Breast epithelium (tissue), 4 donors: ENCODE measurements at places on chromosomes 2 and 18.

GRCh38 chr2:222792001-222792611, 68.7 kb upstream of the ACSL3 start:
- H3K4me1 ChIP-seq: no peaks in the 10 kb centered on the region
- peak overlapping the region; percentile 31 for H3K4me3 ChIP-seq
- H3K27me3 ChIP-seq: no peaks in the 10 kb centered on the region
- no peaks in the 10 kb centered on the region for H3K36me3 ChIP-seq
- peak overlapping the region; percentile 85 for H3K27ac ChIP-seq
- peak; percentile 26 for DNase-seq

DNA sequence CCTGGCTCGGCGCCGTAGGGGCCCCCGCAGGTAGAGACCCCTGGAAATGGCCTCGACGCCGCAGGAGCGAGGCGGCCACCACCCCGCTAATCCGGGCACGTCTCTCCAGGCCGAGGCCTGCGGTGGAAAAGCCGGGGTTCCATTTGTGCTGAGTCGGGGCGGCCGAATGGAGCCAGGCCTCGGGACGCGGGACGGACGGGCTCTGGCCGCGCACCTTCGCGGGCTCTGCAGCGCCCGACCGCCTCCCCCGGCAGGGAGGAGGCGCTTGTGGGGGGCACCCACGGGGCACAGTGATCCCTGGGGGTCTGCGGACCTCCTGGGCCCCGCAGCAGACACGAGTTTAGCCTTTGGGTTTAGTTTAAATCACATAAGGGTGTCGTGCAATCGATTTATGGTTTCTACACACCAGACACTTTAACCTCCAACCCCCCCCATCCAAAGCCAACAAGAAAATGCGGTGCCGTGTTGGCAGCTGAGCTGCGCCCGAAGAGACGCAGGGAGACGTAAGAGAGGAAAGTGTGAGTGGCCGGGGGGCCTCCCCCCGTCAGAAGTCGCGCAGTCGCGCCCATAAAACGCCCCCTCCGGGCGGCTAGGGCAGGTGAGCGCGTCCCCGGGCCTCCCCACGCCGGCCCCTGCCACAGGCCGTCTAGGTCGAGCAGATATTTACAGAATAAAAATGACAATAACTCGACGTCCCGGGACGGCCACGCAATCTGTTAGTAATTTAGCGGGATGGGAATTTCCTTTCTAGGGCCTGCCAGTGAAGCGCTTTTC, 1.0 kb upstream of the NFATC1 start:
- H3K4me1 ChIP-seq: no peaks in the 10 kb centered on the region
- no peak for DNase-seq
- no peaks in the 10 kb centered on the region for H3K27me3 ChIP-seq
- H3K4me3 ChIP-seq: peak overlapping the region; percentile 67
- H3K36me3 ChIP-seq: no peaks in the 10 kb centered on the region
- H3K27ac ChIP-seq: peak overlapping the region; percentile 96

DNA sequence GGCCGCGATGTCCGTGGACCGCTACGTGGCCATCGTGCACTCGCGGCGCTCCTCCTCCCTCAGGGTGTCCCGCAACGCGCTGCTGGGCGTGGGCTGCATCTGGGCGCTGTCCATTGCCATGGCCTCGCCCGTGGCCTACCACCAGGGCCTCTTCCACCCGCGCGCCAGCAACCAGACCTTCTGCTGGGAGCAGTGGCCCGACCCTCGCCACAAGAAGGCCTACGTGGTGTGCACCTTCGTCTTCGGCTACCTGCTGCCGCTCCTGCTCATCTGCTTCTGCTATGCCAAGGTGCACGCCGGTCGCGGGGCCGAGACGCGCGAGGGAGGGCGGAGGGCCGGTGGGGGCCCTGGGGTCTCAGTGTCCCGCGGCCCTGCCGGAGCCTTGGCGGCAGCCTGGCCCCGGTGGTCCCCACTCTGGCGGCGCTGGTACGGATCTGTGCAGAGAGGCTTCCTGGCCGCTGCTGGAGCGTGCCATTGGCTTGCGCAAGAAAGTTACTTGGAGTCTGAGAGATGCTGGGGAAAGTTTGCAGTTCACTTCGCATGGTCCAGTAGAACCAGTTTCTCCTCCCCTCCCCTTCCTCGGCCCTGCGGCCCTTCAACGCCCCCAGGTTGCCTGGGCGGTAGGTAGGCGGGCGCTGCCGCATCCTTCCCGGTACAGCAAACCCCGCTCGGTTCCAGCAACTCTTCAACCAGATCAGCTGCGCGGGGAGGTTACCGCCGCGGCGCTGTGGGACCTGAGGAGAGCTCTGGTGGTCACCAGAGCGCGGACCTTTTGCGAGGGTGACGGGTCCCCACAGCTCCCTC, 1.5 kb downstream of the GALR1 start:
- H3K27me3 ChIP-seq: peaks cover 60% of the 10 kb centered on the region
- peaks cover 10% of the 10 kb centered on the region for H3K4me1 ChIP-seq
- no peak overlapping the region for H3K27ac ChIP-seq
- DNase-seq: no peak
- peak overlapping the region; percentile 31 for H3K4me3 ChIP-seq
- no peaks in the 10 kb centered on the region for H3K36me3 ChIP-seq

DNA sequence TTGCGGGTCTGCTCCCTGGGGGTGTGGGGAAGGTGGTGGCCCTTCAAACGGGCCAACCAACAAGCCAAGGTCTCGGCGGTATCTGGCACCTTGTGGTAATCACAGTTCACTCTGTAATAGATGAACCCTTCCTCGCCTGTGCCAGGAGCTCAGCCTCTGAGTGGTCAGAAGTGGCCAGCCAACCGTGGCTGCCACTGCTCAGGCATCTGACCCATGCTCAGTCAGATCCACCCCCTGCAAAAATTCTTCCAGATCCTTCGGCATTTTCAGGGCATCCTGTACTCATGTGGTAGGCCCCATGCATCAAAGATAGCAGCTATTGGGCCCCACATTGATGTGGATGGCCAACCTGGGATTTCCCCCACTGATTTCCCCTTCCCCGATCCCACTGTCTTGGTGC, 39.6 kb upstream of the SERPINE2 start:
- no peak overlapping the region for H3K27ac ChIP-seq
- no peak overlapping the region for H3K4me3 ChIP-seq
- H3K4me1 ChIP-seq: no peaks in the 10 kb centered on the region
- no peaks in the 10 kb centered on the region for H3K36me3 ChIP-seq
- DNase-seq: no peak

- H3K36me3 ChIP-seq: no peaks in the 10 kb centered on the region
- DNase-seq: no peak
- H3K4me1 ChIP-seq: no peaks in the 10 kb centered on the region
- H3K27me3 ChIP-seq: no peaks in the 10 kb centered on the region
- H3K4me3 ChIP-seq: no peak overlapping the region
These were observed 6.7 kb downstream of the SCYGR3 start for GRCh38 chr2:227607941-227608340.

DNA sequence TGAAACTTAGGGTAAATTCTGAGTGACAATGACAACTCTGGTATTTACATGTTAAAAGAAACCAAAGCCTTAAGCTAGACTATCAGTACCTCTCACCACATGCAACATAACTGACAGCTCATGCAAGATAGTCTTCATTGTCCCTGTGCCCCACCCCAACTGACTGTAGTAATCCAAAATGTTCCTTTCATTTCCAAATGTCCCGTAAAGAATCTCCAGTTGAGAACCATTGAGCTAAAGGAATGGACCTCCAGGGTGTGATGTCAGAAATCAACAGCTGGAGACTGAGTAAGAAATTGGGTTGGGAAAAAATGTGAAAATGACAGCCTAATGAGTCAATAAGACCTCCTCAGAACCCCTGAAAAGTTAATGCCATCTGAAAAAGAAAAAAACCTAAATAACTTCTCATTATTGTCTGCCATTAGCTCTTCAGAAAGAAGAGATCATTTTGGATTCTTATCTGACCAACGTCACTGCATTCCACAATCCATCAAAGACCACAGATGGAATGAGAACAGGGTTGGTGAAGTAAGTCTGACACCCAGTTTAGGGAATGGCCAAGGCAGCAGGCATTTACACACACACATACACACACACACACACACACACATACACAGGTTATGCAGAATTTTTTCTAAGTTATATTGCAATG, 51.7 kb upstream of the ACVR2A start:
- H3K27me3 ChIP-seq: no peaks in the 10 kb centered on the region
- no peak overlapping the region for H3K4me3 ChIP-seq
- H3K4me1 ChIP-seq: no peaks in the 10 kb centered on the region
- H3K36me3 ChIP-seq: no peaks in the 10 kb centered on the region
- H3K27ac ChIP-seq: no peak overlapping the region

DNA sequence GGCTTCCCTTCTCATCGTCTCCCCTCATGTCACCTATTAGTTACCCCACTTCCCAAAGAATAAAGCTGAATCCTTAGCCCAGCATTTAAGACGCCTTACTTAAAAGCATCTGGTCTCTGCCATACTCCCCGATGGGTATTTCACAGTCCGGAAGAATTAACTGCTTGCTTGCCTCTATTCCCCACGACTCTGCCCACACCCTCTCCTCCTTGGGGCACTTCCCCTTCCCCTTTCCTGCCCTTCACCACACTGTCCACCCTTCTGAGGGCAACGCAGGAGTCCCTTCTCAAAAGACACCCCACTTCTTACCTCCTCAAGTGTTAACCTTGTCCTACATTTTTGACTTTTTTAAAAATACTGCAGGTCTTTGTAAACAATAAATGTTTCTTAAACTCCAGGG, 60.1 kb upstream of the RMP24 start:
- no peaks in the 10 kb centered on the region for H3K36me3 ChIP-seq
- no peak for DNase-seq
- H3K27ac ChIP-seq: no peak overlapping the region
- no peaks in the 10 kb centered on the region for H3K27me3 ChIP-seq

DNA sequence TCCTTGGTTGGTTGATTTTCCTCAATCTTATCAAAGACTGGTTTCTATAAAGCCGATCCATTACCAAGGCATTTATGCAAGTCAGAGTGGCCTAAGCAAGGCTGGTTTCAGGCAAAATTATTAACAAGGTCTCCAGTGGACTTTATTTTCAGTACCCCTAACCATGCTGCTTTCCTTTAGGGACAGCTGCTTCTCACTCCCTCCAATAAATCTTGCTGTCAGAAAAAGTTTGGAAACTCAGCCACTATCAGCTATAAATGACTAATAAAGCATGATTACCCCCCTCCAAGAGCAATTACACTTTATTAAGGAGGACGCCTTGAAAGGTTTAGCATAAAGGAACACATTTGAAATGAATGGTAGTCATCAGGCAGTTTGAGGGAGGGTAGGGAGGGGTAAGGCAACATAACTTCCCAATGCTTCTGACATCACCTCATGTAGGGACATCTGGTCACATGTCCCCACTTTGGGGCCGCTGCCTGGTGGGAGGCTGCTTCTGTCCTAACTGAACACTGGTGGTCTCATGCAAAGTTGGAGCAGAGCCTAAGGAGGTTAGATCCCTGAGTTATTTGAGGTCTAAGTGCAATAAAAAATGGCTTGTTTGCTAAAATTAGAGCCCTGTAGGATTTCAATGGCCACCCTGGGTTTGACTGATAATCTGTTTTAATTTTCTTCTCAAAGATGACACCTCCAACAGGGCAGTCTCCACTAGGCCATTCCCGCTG, 58.0 kb upstream of the TMEM178A start:
- no peaks in the 10 kb centered on the region for H3K27me3 ChIP-seq
- no peaks in the 10 kb centered on the region for H3K4me1 ChIP-seq
- H3K36me3 ChIP-seq: no peaks in the 10 kb centered on the region

GRCh38 chr2:183740241-183740640, 616.0 kb downstream of the NUP35 start:
- peaks cover 1% of the 10 kb centered on the region for H3K36me3 ChIP-seq
- H3K4me1 ChIP-seq: no peaks in the 10 kb centered on the region
- no peak overlapping the region for H3K4me3 ChIP-seq
- no peaks in the 10 kb centered on the region for H3K27me3 ChIP-seq
- no peak overlapping the region for H3K27ac ChIP-seq

DNA sequence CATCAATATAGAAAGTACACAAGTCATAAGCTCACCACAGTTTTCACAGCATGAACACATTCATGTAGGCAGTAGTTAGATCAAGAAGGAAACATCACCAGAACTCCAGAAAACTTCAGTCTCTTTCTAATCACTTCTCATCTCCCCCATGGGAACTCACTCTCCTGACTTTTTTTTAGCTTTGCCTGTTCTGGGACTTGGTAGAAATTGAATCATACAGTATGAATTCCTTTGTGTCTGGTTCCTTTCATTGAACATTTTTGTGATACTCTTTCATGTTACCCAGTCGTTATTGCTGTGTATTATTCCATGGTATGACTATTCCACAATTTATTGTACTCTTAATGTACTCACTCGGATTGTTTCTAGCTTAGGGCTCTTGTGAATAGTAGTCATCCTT, 160.2 kb downstream of the TAF4B start:
- H3K36me3 ChIP-seq: no peaks in the 10 kb centered on the region
- no peak for DNase-seq
- peaks cover 15% of the 10 kb centered on the region for H3K4me1 ChIP-seq
- H3K27me3 ChIP-seq: no peaks in the 10 kb centered on the region
- H3K4me3 ChIP-seq: no peak overlapping the region

DNA sequence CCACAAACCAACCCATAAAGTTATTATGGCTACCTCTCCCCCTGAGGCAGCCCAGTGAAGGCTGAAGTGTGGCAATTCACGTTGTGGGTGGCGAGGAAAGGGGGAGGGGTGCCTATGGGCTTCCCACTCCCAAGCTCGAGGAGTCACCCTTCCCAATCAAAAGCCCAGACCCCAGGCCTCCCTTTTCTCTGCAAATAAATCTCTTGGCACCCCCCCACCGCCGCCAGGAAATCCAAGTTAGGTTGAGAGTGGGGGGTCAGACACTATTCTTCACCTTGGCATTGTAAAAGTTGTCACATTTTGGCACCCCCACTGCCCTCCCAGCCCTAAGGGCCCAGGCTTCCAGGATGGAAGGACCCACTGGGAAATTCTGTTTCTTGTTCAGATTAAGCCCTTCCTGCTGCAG, 6.9 kb downstream of the ANKRD53 start:
- H3K4me3 ChIP-seq: no peak overlapping the region
- peak; percentile 27 for DNase-seq
- H3K4me1 ChIP-seq: no peaks in the 10 kb centered on the region
- no peaks in the 10 kb centered on the region for H3K27me3 ChIP-seq
- H3K36me3 ChIP-seq: no peaks in the 10 kb centered on the region
- H3K27ac ChIP-seq: peak overlapping the region; percentile 4

GRCh38 chr2:49982871-49983270, 828.6 kb upstream of the FSHR start:
- no peaks in the 10 kb centered on the region for H3K4me1 ChIP-seq
- no peaks in the 10 kb centered on the region for H3K27me3 ChIP-seq
- no peak for DNase-seq
- no peaks in the 10 kb centered on the region for H3K36me3 ChIP-seq
- no peak overlapping the region for H3K4me3 ChIP-seq
- H3K27ac ChIP-seq: no peak overlapping the region

GRCh38 chr18:23683155-23683554, 6.1 kb upstream of the LAMA3 start:
- H3K27me3 ChIP-seq: no peaks in the 10 kb centered on the region
- no peak overlapping the region for H3K4me3 ChIP-seq
- no peak overlapping the region for H3K27ac ChIP-seq

GRCh38 chr2:21489080-21489479, 365.3 kb downstream of the TDRD15 start:
- no peak overlapping the region for H3K4me3 ChIP-seq
- H3K4me1 ChIP-seq: no peaks in the 10 kb centered on the region
- no peak overlapping the region for H3K27ac ChIP-seq
- no peaks in the 10 kb centered on the region for H3K36me3 ChIP-seq
- DNase-seq: no peak
